ENCODE measurements at places on chromosomes 4 and X.

GRCh38 chr4:14400307-14400706 is 602.0 kb upstream of the CPEB2 start:
- no peak for DNase-seq

- DNase-seq, result no peak
These were observed 10.5 kb upstream of the EIF4E start for GRCh38 chr4:98939438-98939837.

GRCh38 chrX:68060506-68061205 is 372.6 kb downstream of the OPHN1 start:
- DNase-seq, result no peak

GRCh38 chr4:169098532-169098931 is 88.5 kb upstream of the CBR4 start:
- DNase-seq, result no peak

- DNase-seq, result no peak
These were observed 53.2 kb downstream of the DDX60 start for GRCh38 chr4:168265327-168265726.

GRCh38 chr4:97152149-97152548 is 991.1 kb downstream of the STPG2 start:
- no peak for DNase-seq

DNA sequence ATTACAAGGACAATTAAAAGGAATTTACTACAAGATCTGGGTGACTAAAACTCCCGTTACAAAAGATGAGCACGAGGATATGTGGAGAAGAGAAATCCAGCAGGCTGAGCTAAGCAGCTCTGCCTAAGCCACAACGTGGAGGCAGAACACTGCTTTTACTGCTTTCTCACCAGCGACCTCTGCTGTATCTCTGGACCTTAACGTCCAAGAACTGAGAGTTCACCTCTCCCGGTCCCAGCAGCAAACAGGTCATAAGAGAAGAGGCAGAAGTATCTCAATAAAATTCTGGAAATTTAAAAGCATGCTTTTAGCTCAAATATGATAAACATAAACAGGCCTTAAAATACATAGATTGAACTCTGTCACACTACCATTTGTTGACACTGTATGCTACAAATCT is 81.0 kb downstream of the ADGRA3 start:
- no peak for DNase-seq

DNA sequence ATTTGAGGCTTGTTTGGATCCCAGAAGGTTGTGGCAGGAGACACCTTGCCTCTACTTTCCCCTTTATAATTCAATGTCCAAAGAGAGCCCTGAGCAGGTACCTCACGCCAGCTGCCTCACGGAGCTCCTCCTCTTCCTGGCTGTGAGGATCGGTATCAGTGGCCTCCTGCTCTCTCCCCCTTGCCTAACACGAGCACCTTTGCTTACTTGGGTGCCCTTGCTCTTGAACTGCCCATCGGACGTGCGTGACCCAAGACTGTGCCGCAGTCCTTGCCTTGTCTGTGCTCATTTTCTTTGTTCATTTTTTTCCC is 27.8 kb upstream of the MSANTD1 start:
- no peak for DNase-seq

DNA sequence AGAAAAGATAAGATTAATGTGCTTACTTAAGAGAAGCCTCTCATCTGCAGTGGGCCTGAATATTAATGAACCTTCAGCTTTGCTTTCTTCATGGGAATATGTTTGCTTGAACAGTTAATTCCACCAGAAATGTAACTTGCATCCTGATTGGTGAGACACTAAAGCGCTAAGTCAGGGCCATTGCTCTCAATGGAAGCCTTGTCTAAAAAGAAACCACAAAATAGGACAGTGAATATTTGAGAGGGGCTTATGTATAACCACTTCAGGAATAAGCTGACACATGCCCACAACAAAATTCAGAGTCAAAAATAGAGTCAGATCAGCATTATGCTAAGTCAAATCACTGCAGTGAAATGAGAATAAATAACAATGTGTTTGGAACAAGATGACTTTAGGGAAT is 1125.8 kb downstream of the STIM2 start:
- no peak for DNase-seq

- no peak for DNase-seq
These were observed 103.4 kb downstream of the PDGFRA start for GRCh38 chr4:54332542-54332941.

DNA sequence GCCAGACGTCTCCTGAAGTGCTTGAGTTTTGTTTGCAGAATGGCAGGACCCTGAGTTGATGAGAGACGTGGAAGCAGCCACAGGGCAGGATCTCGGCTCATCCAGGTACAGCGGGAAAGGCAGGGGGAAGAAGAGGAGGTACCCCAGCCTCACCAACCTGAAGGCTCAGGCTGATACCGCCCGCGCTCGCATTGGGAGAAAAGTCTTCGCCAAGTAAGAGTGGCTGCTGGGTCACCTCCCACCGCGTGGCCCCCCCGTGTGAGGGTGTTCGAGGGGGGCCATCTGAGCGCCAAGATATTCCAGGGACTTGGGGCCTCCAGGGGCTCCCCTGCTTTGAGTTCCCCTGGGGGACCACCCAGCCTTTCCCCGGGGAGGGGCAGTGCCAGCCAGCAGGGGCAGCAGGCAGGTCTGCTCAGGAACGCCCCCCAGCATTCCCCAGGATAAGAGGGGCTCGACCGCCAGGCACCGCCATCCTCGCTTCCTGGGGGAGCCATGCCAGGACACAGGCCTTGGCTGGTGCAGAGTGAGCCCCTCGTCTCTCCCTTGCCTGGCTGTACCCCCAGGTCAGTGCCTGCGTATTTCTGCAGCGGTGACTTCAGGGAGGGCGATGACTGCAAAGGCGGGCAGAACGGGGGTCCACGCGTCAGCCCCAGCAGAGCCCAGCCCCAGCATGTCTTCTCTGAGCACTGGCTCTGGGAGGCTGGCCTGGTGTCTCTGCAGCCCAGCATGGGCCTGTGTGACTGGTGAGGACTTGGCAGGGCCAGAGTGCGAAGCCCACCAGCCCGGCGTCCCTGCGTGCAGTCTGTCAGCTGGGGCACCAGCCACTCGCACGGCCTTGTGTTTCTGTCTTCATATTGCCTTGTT is 22.3 kb downstream of the NKX1-1 start:
- DNase-seq, result no peak

DNA sequence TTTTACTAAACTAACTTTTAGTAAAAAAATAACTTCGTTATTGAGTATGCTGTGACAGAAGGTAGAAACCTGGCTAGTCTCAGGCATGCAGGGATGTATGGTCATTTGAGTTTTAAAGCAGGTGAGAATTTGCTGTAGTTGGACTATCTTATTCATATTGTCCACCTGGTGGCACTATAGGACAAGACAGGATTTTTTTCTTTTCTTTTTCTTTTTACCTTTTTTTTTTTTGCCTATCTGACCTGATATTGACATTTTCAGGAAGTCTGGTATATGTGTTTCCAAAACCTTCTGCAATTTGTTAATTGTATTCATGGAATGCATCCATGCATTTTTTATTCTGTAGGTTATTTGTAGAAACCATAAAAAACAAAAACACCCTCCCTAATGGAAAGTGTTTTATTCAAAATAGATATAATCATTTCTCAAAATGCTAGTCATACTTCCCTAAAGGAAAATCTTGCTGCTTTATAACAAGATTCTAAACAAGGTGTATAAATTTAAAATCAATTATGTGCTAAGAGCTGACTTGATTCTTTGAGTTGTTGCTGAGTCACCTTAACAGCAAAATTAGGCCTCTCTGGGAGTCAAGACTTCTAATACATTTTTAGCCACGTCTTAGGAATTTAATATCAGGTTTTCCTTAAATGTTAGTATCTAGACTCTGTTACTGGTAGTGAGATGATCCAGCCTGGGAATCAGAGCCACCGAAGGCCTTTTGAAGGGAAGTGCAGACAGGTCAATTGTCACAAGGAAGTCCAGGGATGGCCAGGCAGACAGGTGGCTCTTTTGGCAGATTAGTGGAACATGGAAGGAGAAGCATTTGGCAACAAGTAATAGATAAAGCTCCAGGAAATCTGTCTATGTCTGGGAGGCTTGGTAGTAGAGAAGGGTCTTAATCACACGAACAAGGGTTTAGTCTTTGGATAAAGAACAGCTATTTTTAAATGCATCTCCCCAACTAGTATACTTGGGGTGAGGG is 201.3 kb upstream of the GNPDA2 start:
- no peak for DNase-seq

- DNase-seq, result no peak
These were observed 1754.1 kb downstream of the C4orf33 start for GRCh38 chr4:130850019-130850524.

- no peak for DNase-seq
These were observed 64.9 kb upstream of the FRMPD3 start for GRCh38 chrX:107384397-107385105.

- no peak for DNase-seq
These were observed 217.0 kb downstream of the GUCY2F start for GRCh38 chrX:109264878-109265277.

Measured in stimulated activated CD4-positive, alpha-beta T cell treated with anti-CD3 and anti-CD28 coated beads, Interleukin-4, amount 100 ng/mL, for 1 hour (primary cell).